Activated B cell treated with CpG ODN at 0.5 μM for 24 hours (primary cell): ENCODE measurements at places on chromosomes 13 and 19. TPM values are rescaled to one million over a fixed set of nuclear protein-coding genes. Genes with fewer than 3 reads are reported as not detected.

Gene GPR180
- 4.2 and 5.1 TPM in 2 replicates for total RNA-seq

Gene ZNF260
- 9.8 and 13.6 TPM in 2 replicates for total RNA-seq

DNA sequence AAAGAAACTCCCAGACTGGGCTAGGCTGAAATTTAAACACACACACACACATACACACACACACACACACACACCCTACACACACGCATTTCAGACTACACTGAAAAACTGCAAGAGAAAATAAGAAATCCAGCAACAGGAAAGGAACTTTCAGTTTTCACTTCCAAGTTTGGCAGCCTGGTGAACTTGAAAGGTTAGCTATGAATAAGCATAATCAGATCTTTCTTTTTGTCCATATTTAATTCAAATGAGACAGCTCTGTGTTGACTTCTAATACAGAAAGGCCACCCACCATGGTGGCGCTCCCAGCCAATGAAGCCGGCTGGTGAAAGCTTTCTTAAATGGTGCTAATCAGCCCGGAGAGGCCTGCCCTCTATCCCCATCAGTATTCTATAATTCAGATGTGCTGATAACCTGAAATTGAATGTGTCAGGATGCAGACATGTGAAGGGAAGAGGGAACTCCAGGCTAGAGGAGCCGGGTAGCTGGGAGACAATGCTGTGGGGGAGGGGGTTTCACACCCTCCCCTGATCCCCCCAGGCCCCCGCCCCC, 108.3 kb upstream of the ZNF536 start:
- no peak for DNase-seq

GRCh38 chr13:40639221-40639681, 27.2 kb downstream of the FOXO1 start:
- no peak for DNase-seq

DNA sequence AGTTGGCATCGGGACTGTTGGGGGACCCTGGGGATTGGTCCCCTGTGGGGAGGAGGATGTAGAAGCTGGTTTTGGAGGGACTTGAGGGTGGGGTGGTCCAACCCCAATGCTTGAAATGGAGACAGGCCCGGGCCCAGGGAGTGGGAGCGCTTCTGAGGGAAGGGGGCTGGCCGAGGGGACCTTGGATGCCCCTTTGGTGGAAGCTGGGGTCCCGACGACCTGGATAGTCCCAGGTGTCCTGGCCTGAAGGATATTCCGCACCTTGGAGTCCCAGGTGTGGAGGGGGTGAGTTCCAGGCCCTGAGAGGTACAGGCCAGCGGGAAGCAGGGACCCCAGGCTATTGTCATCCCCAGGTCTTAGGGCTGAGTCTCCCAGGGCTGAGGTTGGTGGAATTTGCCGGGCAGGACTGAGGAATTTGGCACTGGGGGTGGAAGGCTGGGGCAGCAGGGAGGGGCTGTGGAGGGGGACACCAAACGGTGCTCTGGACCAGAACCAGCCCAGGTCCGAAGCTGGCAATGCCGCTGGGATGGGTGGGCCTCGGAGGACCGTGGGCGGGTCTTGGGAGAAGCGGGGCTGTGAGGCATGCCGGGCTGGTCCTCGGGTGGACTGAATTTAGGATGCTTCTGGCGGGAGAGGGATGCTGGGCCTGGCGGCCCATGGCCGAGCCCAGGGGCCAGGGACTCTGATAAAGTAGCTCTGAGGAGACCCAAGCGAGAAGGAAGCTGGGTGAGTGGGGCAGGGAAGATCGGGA, 1.8 kb downstream of the HDGFL2 start:
- no peak for DNase-seq

Gene KASH5
- 0.62 and 0.66 TPM in 2 replicates for total RNA-seq

DNA sequence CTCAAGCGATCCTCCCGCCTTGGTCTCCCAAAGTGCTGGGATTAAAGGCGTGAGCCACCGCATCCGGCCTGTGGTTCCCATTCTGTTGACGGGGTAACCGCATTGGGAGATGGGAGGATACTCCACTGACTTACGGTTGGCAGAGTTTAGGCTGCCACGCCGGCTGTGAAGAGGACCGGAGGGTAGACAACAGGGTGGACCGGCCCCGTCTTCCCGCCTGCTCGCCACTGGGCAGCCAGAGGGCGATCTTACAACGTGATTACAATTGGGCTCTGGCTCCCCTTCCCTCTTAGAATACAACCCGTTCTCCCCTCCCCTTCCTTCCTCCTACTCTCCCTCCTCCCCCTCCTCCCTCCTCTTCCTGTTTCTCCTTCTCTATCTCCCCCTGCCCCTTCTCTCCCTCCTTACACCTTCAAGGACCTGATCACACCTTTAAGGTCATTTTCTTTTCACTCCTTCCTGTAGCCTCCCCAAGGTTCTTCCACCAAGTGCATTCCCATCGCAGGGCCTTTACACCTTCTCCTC, 957 bp upstream of the CCDC194 start:
- no peak for DNase-seq

DNA sequence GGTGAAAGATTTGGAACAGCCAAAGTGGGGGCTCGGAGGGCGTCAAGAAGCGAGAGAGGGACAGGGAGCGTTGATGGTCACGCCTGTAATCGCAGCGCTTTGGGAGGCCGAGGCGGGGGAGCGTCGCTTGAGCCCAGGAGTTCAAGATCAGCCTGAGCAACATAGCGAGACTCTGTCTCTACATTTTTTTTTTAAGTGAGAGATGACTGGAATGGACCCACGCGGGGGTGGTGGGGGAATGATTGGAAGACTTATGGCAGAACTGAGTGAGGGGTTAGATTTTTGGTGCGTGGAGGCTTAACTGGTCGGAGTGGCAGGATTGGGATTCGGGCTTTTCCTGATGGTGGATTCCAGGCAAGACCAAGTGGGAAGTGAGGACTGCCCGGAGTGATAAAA, 725 bp downstream of the PSMD8 start:
- DNase-seq: no peak

DNA sequence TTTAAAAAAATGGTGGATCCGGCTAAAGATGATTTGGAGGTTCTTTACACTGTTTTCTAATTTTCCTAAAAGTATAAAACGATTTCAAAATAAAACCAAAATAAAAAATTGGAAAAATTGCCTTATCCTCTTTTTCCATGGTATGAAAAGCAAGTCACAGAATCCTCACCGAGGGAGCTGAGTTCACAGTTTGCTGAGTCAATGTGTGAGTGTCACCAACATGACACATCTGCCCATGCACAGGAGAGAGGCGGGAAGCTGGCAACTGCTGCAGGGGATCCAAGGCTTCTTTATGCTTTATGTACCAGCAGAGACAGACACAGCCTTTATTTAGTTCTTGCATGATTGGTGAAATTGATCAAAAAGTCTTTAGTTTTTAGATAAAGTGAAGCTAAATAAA, 157.8 kb downstream of the TNFSF13B start:
- no peak for DNase-seq

DNA sequence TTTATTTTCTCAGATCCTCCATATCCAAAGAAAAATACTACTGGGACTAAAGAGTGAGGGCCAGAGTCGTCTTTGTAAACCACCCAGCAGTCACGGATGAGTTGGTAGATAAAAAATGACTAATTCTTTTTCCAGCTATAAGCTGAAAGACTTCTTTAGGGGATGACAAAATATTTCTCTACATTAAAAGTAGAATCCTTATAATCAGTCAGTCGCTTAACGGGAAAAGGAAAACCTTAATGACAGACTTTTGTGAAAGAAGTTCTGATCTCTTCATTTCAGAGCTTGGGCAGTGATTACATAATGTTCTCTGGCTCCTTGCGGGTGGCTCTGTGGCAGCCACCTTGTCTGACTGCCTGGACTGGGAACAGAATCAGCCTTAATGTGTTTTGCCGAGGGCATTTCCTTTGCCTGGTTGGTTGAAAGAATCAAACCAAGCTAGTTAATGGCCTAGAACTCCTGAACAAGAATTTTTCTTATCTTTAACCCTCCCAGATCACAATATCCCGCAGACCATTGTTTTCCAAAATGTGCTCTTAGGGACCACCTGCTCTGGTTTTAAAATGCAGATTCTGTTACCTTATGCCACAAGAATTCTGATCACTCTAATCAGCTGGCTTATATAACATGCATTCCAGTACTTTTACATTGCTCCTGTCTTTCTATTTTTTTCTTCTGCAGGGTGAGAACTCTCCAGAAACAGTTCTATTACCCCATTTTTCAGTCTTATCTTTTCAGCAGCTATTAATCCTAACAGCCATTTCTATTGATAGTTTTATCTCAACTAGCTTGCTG, 2.5 kb downstream of the ITM2B start:
- no peak for DNase-seq

DNA sequence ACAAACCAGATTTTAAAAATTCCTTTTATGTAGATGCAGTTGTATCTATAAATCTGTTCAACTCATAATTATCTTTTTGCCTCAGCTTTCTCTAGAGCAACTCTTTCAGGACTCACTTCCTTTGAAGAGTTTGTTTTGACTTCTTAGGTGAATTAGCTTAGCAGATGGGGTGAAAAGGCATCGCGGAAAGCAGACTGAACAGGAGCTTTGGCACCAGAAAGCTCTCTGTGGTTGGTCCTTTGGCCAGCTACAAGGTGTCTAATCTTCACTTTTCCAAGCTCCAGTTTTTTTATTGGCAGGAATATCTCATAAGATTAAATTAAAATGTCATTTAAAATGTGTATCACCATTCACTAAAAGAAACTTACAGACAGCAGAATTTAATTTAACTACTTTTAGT, 60.6 kb upstream of the KLF12 start:
- no peak for DNase-seq

GRCh38 chr19:40033989-40034560, 22.0 kb downstream of the ZNF780B start:
- DNase-seq: no peak

Gene KLK12
- total RNA-seq: not detected in 2 replicates

Gene LILRA1
- total RNA-seq: 0.11 and 0.15 TPM in 2 replicates

GRCh38 chr13:51894239-51894638, 32.5 kb downstream of the CCDC70 start:
- no peak for DNase-seq

Gene GRIN3B
- total RNA-seq: 0.11 TPM in 1 of 2 replicates, not detected in the other

Gene GRK1
- total RNA-seq: 0.07 and 0.44 TPM in 2 replicates

GRCh38 chr19:8569066-8569771, 8.0 kb downstream of the MYO1F start:
- DNase-seq: peak; percentile 19

DNA sequence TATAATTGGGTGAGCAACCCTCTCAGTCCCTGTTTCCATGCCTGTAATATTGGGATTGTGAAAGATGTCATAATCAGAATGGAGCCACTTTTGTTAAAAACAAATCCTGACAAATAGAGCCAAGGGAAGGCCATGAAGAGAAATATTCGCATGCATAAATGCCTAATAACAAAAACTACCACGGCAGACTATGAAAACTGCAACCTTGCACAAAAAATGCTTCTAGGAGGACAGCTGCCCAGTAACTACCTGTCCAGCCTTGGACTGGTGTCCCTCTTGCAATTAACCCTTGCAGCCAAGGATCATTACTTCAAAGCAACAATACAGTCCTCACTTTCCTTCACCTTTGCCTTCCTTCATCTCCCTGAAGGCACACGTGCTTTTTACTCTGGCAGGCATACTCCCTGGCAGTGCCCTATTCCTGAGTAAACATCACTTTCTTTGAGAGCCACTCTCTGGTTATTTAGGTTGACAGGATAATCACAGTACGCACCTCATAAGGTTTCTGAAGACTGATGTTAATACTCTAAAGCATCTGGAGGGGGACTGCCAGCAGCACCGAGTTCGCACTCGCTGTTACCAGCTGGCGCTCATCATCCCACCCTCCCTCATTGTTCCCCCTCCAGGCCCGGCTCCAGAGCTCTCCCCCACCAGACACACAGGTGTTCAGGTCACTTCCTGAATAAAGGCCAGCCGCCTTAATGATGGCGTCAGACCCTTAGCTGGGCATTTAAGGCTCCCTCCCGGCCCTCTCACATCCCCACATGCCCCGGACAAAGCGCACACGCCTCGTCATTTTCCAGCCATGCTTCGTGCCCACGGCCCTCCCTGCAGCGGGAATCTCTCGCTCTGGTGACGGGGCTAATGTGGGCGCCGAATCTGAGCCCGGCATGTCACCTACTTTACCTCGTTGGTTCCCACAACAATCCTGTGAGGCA, 57.3 kb downstream of the CDADC1 start:
- no peak for DNase-seq

DNA sequence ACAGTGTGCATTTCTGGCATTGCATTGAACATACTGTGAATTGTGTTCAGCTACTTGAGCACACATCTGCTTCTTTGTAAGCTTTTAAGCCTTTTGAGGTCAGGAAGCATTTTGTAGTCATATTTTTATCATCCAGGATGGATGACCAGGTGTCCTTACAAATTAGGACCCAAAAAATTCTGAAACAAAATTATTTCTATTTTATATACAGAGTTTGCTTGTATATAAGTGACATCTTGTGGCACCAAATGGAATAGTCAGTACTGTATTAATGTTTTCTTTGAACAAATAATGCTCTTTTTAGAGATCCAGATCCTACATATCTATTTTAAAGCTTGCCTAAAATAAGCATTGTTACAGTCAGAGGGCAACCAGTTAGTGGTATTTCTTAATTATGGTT, 9.5 kb upstream of the SUPT20H start:
- no peak for DNase-seq

- peak; percentile 71 for DNase-seq
These were observed 1.5 kb downstream of the ERF start for GRCh38 chr19:42253245-42254088.

Gene SDHAF1
- 20.3 and 21.9 TPM in 2 replicates for total RNA-seq

Gene DAND5
- not detected in 2 replicates for total RNA-seq

Gene DCLK1
- not detected in 2 replicates for total RNA-seq

- no peak for DNase-seq
These were observed 760.4 kb upstream of the PCDH20 start for GRCh38 chr13:62176051-62176450.

Gene CPB2
- not detected in 2 replicates for total RNA-seq

Gene PDX1
- not detected in 2 replicates for total RNA-seq

DNA sequence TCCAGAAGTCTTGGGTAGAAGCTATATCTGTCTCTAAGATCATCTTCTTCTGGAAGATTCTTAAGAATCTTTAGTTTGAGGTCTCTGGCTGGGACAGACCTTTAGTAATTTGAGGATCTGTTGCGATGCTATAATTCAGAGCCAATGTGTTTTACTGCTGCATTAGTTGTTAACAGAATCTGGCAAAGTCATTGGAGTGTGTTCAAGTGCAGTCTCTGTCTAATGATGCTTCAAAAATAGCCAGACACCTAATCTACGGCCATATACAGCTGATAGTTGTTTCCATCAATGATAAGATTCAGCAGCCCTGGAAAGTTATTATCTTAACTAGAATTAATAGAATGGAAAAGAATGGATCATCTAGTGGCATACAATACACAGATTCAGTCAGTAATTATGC, 72.6 kb downstream of the CDK8 start:
- no peak for DNase-seq
